ENCODE measurements at places on chromosomes 4 and X.

GRCh38 chr4:113154281-113154680 is 104.8 kb downstream of the ANK2 start:
- DNase-seq = no peak

DNA sequence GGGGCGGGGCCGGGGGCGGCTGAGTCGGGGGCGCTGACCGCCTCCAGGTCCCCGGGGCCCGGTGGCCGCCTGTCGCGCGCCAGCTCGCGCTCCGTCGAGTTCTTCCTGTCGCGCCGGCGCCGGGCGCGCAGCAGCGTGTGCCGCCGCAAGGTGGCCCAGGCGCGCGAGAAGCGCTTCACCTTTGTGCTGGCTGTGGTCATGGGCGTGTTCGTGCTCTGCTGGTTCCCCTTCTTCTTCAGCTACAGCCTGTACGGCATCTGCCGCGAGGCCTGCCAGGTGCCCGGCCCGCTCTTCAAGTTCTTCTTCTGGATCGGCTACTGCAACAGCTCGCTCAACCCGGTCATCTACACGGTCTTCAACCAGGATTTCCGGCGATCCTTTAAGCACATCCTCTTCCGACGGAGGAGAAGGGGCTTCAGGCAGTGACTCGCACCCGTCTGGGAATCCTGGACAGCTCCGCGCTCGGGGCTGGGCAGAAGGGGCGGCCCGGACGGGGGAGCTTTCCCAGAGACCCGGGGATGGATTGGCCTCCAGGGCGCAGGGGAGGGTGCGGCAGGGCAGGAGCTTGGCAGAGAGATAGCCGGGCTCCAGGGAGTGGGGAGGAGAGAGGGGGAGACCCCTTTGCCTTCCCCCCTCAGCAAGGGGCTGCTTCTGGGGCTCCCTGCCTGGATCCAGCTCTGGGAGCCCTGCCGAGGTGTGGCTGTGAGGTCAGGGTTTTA is 1.5 kb downstream of the ADRA2C start:
- DNase-seq = peak; percentile 24

- DNase-seq = peak; percentile 46
These were observed 8.0 kb downstream of the NUDT6 start for GRCh38 chr4:122914292-122914904.

- DNase-seq = peak; percentile 20
These were observed 249.7 kb upstream of the TET2 start for GRCh38 chr4:104896660-104897645.
